Activated B cell treated with CpG ODN at 0.5 μM for 24 hours (primary cell): ENCODE measurements at places on chromosomes 13 and 19.

- no peak for DNase-seq
These were observed 31.7 kb downstream of the RASA3 start for GRCh38 chr13:114100446-114101357.

DNA sequence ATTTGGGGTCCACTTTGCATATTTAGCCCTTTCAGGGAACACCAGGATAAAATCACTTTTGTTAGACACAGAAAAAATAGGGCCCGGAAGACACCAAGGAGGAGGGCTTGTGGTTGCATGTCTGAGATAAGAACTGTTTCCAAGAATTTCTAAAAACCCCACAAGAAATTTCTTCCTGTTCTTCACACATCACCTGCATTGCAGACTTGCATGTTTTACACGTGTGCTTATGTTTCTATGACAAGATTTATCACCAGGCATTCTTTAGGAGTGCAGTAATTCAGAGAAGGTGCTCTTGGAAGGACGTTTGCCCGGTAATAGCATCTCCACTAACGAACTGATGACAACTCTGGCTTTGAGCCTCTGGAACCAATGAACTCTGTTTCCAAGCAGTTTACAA is 7.1 kb upstream of the ACTL9 start:
- no peak for DNase-seq

DNA sequence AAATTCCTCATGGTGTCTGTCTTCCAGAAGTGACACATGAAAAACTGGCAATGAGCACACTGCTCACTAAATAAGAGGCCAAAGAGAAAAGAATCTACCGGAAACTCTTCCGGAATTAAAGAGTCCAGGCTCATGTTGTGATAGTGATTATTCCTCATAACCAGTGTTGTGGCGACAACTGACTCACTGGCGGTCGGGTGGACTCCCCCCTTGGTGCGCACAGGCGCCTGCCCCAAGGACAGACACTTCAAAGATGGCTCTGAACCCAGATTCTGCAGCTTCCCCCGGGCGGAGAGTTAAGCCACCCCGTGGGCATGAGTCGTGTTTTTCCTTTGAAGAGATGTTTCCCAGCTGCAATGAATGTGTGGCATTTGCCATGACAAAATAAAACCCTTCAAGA is 10.3 kb downstream of the IL17D start:
- DNase-seq = no peak

- DNase-seq = no peak
These were observed 246.9 kb upstream of the PRR20A start for GRCh38 chr13:56893843-56894242.

DNA sequence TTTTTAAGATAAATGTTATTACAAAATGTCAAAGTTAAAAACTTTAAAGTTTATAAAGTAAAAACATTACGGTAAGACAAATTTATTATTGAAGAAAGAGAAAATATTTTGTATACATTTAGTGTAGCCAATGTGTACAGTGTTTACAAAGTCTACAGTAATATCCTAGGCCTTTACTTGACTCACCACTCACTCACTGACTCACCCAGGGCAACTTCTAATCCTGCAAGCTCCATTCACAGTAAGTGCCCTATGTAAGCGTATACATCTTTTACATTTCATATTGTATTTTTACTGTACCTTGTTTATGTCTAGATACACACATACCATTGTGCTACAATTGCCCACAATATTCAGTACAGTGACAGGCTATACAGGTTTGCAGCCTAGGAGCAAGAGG is 448.2 kb downstream of the KCTD12 start:
- no peak for DNase-seq

DNA sequence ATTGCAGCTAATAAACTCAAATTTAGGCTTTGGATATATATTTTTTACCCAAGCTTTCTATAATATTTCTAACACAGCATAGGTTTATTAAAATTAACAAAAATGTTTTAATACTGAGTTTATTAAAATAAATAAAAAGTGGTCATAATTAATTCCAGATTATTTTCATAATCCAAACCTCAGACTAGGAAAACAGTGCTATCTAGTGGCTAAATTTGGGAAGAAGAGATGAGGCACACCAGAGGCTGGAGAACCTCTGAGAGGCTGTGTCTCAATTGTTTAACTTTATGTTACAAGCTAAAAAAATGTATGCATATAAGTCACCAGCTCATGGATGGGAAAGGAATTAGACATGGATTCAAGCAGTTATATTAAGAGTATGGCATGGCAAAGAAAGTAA is 392.5 kb downstream of the DIAPH3 start:
- no peak for DNase-seq

DNA sequence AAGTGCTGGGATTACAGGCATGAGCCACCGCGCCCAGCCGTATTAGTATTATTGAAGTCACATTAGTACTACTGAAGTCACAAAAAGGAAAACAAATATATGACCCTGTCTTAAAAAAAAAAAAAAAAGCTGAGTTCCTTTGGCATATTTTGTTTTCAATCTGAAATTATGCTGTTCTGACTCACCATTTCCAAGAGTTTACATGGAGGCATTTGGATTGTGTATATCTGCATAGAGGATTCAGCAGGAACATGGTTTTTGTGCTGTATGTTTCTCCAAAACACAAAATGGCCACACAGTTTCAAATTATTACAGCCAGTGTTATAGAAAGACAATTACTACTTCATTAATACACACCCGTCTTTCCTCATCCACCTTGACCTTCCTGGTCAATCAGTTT is 103.5 kb upstream of the TSC22D1 start:
- no peak for DNase-seq

DNA sequence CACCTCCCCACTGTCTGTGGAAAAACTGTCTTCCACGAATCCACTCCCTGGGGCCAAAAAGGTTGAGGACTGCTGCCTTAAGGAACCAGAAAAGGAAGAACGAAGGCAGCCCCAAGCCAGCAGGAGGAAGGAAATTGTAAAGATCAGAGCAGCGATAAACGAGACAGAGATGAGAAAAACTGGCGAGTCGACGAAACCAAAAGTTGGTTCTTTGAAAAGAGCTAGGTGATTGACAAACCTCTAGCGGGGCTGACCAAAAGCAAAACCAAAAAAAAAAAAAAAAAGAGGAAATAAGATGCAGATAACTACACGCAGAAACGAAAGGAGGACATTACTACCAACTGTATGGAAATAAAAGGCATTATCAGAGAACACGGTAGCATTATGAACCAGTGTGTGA is 76.9 kb downstream of the GADD45B start:
- peak; percentile 27 for DNase-seq

DNA sequence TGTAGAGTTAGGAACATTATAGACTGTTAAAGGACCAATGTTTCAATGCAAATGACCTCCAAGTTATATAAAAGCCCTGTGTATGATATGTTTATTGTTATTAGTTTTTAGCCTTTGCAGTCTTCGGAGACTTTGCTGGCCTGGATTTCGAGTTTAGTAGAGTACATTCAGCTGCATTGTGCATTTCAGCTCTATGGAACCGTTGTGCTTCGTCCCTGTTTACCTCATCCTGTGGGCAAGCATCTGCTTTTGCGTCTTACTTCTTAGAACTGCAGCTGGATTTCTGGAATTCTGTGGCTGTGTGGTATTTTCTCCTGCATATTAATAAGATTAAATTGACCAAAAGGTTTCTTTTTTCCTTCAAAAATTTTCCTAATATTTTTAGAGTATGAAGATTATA is 138.6 kb downstream of the KCNRG start:
- DNase-seq = no peak

DNA sequence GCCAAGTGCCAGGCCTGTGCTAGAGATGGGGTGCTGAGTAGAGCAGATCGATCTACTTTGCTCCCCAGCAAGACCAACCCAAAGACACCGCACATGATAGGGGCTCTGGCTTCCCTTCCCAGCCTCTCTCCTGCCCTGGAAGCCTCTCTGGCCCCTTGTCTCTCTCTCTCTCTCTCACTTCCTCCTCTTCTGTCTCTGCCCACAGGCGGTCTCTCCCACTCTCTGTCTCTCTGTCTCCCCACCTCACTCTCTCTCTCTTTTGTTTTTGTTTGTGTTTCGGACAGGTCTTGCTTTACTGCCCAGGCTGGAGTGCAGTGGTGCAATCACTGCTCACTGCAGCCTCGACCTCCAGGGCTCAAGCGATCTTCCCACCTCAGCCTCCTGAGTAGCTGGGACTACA is 1.3 kb downstream of the SELENOV start:
- no peak for DNase-seq

GRCh38 chr13:44340508-44340907 is 33.1 kb upstream of the SERP2 start:
- DNase-seq = no peak

GRCh38 chr13:46559272-46559805 is 6.4 kb downstream of the LRCH1 start:
- no peak for DNase-seq

GRCh38 chr19:862581-863314 is 3.3 kb downstream of the CFD start:
- DNase-seq = peak; percentile 64

- peak; percentile 81 for DNase-seq
These were observed 4.1 kb downstream of the DLL3 start for GRCh38 chr19:39502640-39503417.

- no peak for DNase-seq
These were observed 445.4 kb downstream of the DCT start for GRCh38 chr13:94033830-94034642.
